ENCODE measurements at places on chromosomes 12 and 14.

DNA sequence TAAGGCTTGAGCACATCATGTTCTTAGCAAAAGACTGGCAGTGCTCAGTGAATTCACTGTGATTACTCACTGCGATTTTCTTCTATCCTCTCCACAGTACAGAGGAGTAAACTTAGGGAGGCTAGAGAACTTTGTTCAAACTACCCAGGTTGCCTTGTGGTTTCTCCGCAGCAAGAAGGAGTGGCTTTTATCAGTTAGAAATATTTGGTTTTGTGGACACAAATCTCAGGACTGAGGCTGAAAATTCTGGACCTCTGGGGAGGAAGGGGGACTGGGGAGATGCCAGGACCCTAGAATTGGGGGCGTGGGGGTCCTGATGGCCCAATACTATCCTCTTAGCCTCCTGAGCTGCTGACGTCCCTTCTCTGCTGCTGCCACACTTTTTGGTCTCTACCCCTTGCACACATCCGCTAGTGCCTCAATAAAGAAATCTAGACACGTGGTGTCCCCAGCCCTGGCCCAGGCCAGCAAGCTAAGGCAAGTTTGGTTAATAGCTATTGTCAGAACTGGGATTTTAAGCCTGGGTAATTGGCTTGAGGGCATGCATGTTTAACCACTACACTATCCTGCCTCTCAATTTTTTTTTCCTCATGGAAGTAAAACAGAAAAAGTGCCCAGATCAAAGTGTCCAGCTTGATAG lies 842 bp downstream of the OAS2 start:
- DNase-seq = no peak

DNA sequence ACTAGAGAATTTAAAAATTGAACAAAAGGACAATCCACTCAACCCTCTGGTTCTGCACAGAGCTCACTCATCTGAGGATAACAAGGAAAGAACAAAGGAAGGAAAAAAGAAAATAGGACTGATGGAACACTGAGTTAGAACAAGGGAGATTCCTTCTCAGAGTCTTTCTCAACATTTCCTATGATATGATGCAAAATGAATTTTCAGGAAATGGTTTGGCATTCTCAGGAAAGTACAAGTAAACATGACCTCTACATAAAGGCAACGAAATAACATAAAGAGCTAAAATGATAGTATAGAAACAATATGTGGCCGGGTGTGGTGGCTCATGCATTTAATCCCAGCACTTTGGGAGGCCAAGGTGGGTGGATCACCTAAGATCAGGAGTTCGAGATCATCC lies 135.8 kb downstream of the ITPR2 start:
- DNase-seq = no peak

DNA sequence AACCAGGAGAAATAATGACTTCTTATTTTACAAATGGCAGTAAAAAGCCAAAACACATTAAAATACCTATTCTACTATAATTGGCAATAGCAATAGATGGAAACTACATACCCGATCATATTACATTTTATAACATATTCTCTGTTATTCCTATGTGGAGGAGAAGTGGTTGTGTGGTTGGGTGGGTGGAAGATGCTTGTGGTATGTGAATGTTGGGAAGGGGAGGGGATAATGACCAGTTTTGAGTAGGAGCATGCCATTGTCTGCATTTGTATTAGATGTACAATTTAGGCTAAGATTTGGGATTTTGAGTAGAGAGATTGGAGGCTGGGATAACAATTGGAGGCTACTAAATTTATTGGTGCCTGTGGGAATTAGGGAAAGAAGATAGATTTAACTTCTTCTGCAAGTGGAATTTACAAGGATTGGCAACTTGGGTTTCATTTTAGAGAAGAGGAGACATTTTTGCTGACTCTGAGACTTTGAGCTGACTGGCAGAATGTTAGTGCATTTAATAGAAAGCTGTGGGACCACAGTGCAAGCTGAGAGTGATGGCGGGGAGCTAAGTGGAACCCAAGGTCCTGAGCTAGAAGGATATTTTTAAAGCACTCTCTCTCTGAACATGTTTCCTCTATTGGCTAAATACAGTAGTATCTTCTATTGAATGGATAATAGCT lies 65.2 kb downstream of the SLC16A7 start:
- DNase-seq = no peak

DNA sequence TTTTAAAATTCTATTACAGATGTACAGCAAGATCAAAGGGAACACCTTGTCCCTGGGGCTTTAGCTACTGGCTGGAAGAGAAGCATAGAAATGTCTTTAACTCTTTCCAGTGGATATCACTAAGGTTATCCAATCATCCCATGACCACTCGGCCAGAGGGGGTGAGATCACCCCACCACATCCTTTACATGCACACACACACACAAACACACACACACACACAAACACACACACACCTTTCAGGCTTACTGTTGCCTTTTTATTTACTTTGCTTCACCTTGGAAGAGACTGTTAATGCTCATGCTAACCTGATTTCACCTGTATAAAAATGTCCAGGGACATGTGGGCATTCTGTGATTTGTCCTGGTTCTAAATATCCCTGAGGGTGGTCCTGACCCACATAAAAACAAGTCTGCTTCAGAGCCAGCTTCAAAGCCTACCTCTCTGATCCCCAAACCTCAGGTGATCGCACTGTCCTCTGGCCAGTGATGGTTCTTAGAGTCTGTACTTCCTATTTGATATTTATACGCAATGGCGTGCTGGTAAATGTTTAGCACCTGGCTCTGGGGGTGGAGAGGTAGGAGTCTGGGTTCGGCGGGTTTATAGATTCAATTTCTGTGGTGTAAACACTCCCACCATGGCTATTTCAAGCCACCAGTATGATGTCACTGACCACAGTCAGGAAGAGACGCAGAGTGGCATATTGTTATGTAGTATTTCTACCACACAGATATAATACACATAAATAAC lies 166.1 kb upstream of the EEA1 start:
- no peak for DNase-seq

- no peak for DNase-seq
Observed at GRCh38 chr12:20206410-20206809, 161.9 kb upstream of the PDE3A start.

GRCh38 chr12:113222730-113223531 lies 1.7 kb downstream of the TPCN1 start:
- DNase-seq = peak; percentile 58

DNA sequence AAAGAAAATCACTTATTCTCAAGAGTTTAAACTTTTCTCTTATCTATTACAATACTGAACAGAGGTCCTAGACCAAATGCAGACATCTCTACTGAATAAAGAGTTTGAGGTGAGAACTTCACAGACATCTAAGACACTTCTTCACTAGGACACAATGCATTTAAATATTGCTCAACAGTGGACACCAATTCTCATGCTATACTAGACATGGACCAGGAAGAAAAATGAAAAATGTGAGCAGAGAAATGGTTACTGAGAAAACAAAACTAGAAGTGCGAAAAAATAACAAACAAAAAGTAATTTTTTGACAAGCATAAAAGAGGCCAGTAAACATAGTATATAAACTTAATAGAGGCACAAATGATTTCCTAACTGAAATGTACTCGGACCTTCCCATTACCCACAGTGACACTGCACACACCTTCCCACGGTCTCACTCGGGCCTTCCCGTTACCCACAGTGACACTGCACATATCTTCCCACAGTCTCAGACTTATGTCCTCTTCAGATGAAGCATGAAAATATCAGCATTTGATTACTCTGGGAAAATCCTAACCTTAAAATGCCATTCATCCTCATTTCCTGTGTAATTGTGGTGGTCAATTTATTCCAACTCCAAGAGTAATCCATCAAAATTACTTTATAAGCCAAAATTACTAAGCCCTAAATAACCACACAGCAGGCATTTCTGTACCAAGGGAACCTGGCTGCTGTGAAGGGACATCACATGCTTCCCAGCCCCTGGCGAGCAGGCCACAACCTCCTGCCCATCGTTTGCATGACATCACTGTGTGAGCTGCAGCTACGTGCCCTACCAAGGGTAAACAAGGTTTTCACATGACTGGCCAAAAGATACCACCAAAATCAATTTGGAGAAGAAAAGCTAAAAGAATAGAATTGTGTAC lies 6.4 kb downstream of the SLC15A4 start:
- no peak for DNase-seq

GRCh38 chr12:10272467-10272866 lies 35.2 kb upstream of the KLRD1 start:
- DNase-seq = no peak
